Activated CD8-positive, alpha-beta memory T cell treated with anti-CD3 and anti-CD28 coated beads for 4 hours (primary cell): ENCODE measurements at places on chromosomes 7 and 10.

DNA sequence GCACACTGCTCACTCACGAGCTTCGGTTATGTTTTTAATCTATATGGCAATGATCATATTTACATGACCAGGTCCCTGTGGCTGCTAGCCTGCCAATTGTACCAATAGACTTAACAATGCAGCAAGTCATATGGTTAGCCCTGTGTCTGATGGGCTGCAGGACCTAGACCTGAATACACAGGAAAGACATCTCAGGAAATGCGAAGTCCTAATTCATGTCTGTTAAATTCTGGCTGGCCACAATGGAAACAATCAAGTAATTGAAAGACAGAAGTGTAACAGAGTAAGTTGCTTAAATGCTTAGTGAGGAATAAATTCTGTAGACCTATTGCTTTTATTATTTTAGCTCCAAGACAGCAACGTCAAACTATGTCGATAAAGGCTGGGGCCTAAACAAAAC, 112.4 kb upstream of the FZD8 start:
- no peak for DNase-seq

GRCh38 chr7:150803161-150803860, 2.7 kb downstream of the TMEM176A start:
- DNase-seq, result no peak

DNA sequence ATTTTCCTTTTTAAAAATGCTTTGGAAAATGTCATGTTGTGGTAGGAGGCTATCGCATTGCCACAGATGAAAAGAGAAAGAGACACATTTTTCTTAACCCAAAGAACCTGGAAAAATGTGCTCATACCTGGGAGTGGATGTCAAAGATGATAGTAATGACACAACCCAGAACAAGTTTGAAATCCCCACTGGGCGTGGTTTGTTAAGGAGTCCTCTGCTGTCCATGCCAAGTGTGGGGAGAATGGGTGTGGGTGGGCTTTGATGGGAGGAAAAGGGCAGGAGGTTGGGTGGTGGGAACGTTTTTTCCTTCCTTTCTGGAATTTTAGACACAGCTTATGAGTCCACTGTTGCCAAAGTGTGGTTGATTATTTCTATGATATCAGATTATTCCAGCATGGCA, 10.9 kb downstream of the OPTN start:
- DNase-seq, result no peak

DNA sequence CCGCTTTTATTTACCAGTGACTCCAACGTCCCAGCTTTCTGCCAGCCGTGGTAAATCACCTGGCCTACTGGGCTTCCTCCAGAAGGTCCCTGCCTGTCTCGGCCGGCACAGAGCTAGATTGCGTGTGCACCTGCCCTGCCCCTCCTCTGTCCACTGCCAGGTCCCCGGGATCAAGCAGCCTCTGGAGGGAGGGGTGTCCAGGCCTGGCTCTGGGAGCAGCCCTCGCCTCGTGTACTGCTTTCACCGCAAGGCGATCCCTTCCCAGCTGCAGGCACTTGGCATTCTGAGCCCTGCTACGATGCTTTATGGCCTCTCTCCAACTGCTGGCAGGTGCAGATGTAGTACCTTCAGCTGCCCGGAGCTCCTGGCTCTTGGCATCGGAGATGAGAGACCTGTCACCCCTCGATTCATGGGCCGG, 7.4 kb downstream of the SLC29A3 start:
- DNase-seq, result no peak

DNA sequence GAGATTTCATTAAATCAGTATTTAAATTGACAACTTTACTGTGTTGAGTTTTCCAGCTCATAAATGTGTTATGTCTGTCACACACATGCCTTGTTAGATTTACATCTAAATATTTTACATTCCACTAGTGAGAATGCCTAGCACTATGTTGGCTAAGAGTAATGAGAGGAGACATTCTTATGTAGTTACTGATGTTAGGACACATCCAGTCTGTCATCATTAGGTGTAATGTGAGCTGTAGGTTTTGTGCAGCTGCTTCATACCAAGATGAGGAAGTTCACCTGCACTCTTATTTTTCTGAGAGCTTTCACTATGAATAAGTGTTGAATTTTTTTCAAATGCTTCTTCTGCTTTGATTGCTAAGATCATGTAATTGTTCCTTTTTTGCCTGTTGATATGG, 218.0 kb upstream of the IGFBP3 start:
- no peak for DNase-seq

DNA sequence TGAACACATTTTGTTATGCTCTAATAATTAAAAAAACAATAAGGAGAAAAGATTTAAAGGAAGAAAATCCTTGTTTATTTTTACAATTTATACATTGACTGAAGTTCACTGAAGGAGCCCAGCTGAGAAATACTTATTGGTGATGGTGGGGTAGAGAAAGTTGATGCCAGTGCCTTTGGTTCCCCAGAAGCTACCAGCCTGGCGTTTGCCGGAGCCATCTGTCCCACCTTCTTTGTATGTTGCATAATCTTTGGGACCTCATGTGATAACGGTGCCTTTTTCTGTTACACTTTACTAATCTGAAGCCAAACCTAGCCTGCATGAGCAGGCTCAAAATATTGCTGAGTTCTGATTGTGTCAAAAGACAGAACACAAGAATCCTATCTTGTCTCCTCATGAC, 22.7 kb downstream of the ZNF365 start:
- no peak for DNase-seq

- no peak for DNase-seq
Measured at GRCh38 chr7:102061981-102062390, 224.7 kb upstream of the SH2B2 start.

DNA sequence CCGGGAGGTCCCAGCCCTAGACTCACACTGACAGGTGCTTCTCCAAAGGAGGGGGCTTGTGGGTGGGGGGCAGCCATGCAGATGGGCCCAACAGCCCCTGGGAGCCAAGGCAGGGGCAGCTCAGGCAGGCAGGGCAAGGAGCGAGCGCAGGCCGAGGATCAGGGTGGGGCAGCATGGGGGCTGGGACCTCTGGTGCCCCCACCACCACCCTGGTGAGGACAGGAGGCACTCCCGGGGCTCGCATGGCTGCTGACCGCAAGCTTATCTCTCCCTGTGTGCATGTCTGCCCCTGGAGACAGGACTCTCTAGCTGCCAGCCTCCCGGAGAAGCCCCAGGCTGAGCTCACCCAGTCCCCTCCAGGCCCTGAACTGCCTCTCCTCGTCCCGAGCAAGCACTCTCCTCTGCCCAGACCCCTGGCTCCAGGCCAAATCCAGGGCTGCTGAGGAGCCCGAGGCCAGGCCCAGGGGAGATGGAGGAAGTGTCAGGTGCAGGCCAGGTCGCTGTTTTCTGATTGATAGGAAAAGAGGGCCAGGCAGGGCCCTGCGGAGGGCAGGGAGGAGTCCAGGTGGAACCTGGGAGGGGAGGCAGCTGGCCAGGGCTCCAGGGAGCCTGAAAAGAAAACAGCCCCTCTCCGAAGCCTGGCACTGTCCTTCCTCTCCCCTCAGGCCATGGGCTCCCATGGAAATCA, 39.0 kb downstream of the PDGFA start:
- no peak for DNase-seq

GRCh38 chr7:2278026-2278425, 36.0 kb downstream of the NUDT1 start:
- DNase-seq, result no peak

DNA sequence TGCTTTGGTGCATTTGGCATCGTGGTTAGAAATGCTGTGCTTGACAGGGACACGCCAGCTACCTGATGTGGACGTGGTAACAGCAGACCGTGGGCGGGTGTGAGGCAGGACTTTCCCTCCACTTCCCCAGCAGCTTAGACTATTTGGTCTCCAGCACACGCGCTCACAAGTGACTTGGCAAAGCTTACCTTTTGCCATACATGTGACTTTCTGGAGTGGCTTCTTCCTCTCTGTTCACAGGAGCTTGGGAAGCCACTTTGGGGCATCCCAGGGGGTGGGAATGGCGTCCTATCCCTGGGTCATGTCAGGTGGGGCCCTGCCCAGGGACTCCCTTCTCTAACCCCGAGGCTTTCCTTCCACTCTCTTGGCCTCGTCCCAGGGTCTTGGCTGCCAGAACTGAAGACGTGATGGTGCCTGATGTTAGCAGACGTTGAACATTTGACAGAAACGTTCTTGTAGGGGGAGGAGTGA, 228.7 kb upstream of the KLF6 start:
- DNase-seq, result peak; percentile 4

DNA sequence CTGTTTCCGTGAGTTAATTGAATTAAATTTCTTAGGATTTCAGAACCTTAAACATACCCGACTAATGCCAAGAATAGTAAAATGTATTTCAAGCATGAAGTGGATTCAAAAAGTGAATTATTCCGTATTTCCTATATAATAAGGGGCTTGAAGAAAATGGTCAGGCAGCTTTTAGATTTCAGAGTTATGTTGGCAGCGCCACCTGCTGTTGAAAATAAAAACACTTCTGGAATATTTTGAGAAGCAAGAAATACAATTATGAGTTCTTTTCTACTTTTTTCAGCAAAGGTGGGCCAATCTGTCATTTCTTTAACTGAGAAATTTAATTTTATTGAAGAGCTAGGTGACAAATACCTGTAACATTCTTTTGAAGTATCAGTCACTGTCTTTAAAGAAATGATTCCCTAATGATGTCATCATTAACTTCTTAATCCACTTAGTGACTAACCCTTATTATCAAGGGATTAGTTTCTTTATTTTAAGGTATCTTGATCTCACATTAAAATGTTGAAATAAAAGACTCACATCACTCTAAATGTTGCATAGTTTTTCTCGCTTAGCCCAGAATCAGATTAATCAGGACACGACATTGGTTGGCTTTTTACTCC, 36.6 kb upstream of the AGR3 start:
- DNase-seq, result no peak

DNA sequence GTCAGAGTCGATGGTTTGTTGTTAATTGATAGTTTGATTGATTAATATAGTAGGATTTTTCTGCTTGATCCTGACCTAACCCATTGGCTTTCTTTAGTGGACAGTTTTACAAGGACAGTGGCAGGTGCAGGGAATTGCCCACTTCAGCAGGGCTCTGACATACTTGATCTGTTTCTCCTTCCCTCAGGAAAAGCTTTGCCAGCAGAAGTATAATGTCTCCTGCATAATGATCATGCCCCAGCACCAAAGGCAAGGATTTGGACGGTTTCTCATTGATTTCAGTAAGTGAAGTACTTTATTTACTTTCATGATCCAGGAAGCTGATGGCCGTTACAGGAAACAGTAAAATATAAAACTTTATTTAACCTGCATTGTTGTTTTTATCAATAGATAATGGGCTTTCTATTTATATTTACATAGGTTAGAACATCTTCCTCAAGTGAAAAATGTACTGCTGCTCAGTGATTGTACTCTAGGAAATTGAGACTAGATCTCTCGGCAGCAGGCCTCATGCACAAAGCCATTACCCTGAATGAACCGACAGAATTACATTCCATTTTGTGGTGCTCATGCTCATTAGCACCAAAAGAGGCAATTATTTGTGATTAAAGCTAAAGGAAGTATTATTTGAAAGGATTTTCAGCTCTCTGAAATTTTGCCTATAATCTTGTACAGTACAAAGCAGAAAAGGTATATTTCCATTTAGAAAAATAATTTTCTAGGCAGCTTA, 122.5 kb upstream of the SAMD8 start:
- DNase-seq, result no peak

DNA sequence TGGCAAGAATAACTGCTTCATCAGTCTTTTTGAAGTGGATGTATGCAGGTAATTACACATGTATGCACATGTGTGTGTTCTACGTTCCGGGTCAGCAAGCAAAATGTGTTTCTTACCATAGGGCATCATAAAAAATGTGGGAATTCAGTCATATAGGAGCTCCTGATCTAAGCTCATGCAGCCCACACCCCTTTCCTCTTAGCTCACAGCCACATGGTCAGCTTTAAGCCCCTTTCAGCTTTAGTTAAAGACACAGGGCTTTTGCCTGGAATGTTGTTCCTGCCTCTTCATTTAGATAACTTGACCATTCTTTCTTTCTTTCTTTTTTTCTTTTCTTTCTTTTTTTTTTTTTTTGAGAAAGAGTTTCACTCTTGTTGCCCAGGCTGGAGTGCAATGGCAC, 258.1 kb downstream of the RPS24 start:
- DNase-seq, result no peak

- no peak for DNase-seq
Measured at GRCh38 chr7:142487124-142487523, 229.3 kb upstream of the PRSS58 start.

GRCh38 chr7:6012355-6013104, 3.5 kb downstream of the AIMP2 start:
- DNase-seq, result no peak

DNA sequence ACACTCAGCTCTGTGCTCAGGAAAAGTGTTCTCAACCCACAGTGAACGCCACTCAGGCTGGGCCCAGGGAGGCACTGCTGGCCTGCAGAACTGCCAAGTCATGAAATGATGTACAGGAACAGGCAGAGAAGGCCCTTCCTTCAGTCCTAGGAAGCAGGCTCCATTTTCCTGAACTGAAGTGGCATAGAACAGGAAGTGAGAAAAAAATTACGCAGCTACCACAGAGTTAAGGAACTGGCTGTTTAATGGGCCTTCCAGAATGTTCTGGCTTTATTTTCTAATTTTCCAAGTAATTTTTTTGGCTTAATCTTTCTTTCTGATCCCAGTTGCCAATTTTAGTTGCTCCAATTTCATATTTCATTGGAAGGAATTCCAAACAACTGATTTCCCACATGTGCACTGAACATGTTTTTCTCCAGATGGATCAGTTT, 39.3 kb downstream of the LRRC18 start:
- DNase-seq, result no peak

- DNase-seq, result no peak
Measured at GRCh38 chr10:5271526-5271925, 74.9 kb downstream of the AKR1C4 start.

DNA sequence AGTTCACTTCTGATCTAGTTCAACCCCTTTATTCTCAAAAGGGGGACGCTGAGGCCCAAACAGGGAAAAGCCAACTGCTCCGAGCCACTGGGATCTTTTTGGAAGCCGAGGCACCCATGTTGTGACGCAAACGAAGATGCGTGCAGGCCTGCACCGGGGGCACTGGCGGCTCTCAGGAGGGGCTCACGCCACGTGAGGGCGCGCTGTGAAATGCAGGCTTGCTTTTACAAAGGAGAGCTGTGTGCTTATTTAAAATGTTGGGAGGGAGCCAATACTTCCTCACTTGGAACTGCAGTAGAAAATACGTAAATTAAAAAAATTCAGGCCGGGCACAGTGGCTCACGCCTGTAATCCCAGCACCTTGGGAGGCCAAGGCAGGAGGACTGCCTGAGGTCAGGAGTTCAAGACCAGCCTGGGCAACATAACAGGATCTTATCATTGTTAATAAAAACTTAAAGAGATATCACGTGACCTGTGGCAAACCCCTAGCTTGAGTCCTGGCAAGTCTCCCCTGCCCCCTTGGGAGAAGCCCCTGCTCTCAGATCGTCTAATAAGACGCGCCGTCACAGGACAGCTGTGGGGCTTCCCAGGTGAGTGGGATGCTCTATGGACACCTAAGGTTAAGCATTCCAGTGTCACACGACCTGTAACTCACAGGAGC, 16.3 kb downstream of the BRI3 start:
- no peak for DNase-seq
